ENCODE measurements at places on chromosomes 3 and 15.
A peak's percentile ranks its signal among the peaks of the same experiment; 100 is the strongest.

DNA sequence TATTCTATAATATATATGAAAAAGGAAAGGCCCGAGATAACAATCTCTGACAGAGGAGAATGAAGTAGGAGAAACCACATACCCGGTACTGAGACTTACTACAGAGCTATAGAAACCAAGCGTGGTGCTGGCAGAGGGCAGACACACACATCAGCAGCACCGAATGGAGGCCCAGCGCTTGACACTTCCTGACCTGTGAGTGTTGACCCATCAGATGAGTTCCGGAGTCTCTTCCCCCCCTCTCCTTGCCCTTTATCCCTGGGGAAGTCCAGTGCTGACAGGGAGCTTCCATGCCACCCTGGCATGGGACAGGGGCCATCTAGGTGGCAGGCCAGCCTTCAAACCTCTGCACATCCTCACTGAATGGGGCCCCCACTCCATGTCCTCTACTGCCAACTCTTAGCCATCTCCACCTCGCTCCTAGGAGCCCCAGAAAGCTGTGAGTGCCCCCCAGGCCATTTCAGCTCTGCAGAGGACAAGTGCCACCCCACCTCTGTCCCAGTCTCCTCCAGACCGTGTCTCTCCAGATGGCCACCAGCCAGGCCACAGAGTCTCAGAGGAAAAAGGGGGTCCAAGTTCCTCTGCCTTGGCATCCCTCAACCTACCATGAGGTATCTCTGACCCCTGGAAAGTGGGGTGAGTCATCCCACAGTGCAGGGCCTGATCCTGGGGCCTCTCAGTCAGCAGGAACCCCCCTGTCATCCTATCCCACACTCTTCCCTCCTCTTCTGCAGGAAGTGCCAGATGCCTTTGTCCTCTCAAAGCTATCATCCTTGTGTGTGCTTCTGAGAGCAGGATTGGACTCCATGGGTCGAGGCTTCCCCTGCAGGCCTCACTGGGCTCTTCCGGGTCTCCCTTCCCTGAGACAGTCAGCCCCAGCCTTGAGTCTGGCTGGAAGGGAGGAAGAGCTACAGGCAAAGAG lies 116.5 kb upstream of the ALDH1A3 start:
- no peak for DNase-seq

DNA sequence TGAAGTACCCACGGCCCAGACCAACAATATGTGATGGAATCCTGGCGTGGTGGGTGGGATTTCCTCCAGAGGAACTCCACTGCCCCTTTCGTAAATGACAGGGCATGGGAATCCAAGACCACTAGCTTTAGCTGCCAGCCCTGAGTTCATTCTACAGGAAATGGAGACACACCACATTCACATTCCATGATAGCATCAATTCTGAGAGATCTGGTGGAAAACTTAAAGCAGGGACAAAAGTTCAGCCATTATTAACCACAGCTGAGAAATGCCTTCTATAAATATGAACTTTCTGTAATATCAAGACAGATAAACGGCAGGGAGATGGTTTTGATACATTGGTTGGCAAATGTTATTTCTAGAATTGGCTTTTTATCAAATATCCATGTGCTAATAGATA lies 98.2 kb downstream of the FBN1 start:
- DNase-seq = no peak

- DNase-seq = no peak
These were observed 87.0 kb upstream of the BOC start for GRCh38 chr3:113124256-113124830.

GRCh38 chr3:152183473-152183872 lies 85.3 kb upstream of the MBNL1 start:
- DNase-seq = peak; percentile 17

GRCh38 chr15:88622605-88622975 lies 1.4 kb downstream of the AEN start:
- no peak for DNase-seq

DNA sequence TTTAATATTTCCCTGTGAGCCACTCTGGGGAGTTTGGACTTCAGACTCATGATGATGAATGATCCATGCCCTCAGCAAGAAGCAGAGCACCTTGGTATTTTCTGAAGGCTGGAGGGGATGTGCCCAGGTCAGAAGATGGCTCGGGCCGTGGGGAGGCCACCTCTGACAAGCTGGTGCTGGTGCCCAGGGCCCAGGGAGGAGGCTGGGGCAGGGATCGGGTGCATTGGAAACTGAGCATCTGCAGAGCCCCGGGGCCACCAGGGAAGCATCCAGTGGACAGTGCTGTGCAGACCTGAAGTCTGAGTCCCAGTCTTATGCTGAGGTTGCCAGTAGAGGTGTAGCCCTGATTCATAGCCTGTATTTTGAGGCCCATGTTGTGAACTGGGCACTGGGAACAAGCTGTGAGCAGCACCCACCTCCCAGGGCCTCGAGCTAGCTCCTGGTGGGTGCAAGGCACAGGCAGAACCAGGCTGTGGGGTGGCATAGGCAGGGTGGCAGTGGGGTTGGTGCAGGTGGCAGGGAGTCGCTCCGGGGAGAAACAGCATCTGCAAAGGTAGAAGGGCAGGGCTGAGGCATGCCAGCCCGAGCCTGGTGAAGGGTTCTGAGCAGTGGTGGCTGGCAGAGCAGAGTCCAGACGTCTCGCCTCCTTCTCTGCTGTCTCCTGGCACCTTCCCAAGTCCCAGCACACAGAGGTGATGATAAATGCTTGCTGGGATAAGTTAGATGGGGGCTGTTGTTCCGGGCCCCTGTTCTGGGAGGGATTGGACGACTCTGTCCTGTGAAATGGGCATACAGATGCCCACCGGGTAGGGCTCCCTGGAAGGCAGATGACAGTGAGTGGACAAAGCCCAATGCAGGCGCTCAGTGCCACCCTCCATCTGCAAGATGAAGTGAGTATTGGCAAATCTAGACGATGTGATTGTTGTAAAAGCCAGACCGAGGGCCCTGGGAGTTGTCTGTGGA lies 10.6 kb downstream of the DNAJB8 start:
- DNase-seq = no peak

DNA sequence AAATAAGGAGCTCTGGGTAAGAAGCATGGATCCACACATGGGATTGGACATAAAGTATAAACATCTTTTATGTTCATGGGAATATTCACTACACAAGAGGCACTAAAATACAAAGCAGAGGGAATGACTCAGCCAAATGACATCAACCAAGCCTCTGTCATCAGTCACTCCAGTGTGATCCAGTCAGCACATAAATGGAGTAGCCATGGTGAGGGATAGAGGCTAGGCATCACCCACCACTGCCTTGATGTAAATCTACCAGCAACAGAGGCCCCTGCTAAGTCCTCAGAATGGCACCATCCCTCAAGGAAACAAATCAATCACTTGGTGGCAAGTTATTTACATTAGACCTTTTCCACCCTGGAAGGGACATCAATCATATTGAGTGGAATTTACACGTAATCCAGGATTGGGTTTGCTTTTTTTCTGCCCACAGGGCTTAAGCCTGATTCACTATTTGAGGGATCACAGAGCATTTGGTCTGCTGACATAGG lies 27.2 kb downstream of the VEPH1 start:
- no peak for DNase-seq

DNA sequence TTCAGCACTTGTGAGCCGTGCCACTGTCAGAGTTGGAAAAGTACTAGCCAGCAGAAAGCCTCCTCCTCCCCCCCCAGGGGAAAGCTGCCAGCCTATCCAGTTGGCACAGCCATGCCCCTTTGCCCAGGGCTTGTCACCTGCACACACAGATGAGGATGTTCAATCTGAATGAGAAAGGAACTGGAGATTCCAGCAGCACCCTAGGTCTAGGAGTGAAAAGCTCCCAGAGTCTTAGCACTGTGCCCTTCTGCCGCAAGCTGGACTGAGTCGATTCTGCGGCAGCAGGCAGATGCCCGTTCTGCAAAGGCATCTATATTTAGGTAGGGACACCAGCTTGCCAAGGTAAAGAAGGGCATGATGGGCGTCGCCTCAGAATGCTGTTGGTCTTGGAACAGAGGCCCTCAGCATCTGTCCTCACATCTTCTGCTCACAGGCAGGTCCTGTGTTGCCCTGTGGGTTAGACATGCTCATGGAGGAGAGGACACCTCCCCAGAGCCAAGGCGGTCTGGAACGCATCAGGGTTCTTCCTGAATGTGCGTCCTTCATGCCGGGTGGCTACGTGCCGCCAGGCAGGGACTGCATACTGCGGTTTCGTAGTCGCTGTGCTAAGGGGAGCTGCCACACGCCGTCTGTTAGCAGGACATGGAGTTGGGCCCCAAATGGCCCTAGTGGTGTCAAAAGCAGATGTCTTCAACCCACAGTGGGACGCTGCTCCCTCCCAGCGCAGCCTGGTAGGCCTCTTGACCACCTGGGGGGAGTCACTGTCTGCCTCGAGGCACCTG lies 109.5 kb downstream of the VGLL4 start:
- DNase-seq = no peak

- no peak for DNase-seq
These were observed 36.7 kb downstream of the TM2D3 start for GRCh38 chr15:101615414-101615985.

DNA sequence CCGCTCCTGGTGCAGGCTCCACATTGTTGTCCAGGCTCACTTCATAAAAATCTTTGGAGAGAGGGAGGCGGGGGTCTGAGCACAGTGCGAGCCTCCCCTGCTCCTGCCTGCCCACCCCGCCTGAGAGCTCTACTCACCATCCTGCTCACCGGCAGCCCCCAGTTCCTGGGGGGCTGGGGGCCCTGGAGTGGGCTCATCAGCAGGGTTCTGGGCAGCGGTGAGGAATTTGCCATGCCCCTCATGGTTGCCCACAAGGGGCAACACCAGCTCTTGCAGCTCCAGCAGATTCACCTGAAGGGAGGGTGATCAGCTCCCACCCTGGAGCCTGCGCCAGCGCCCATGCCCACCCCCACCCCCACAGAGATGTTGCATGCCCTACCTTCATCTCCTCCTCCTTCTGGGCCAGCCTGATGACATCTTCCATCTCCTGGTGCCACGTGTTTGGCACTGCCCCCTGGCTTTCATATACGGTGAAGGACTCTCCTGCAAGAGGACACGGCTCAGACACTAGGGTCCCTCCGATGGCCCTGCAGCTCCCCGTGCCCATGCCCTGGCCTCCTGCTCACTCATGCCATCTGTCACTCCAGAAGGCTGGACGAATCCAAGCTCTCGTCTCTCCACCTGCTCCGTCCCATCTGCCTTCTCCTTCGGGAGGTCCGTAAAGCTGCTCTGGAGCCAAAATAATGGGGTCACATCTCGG lies 162.1 kb downstream of the TBC1D2B start:
- no peak for DNase-seq

DNA sequence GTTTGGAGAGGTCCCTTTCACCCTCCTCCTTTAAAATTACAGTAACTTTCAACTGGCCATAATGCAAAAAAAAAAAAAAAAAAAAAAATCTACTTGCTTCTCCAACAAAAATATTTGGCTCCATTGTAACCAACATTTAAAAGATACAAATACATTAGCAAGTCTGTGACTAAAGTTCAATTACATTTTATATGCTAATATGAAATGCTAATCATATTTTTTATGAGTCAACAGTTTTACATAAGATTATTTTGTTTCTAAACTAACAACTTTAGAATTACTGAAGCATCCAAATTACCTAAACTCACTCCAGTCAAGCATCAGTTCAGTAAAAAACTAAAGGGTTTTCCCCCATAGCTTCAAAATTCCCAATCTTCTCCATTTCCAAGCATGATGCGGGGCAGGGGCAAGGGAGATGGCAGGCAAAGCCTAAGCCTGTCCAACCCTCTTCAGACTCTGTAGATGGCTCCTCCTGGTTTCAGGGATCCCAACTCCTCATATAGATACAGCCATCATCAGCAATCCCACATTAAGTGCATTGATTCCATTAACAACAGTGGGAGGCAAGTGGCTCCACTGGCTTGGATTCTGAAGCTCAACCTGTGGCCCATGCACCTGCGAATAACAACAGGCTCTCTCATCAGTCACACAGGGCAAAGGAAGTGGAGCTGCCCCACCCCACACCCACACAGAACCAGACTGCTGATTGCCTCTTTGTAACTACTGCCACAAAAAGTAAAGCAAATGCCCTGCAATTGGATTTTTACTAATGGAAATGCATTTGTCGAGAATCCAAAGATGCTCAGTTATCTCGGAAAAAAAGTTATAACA lies 15.0 kb downstream of the SFMBT1 start:
- no peak for DNase-seq

DNA sequence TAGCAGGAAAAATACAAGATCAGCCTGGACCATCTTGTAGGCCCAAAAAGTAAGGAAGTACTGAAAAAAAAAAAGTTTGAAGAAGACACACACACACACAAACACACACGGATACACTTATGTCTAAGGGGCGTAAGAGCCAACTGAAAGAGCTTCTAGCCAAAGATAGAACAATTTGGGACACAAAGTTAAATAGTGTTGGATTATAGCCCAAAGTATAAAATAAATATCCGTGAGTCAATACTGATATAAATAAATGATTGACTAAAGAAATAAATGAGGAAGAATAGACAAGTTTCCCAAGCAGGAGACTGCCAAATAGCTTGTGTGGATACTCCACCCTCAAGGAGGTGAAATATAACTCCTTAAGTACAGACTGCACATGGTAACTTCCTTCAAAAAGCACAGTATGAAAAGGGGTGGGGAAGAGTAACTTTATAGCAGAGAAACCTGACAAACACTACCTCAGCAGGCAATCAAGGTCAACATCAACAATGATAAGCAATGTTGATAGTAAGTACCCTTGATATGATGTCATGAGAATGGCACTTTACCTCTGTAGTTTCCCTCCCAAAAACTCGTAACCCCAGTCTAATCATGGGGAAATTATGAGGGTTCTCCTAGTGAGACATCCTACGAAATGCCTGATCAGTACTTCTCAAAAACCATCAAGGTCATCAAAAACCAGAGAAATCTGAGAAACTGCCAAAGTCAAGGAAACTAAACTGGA lies 187.3 kb upstream of the ATP11B start:
- no peak for DNase-seq
